Frontal cortex (tissue), 4 donors: ENCODE measurements at places on chromosomes 12 and 14. TPM values are rescaled to one million over a fixed set of nuclear protein-coding genes. Genes with fewer than 3 reads are reported as not detected.
A peak's percentile ranks its signal among the peaks of the same experiment; 100 is the strongest.

- no peak for DNase-seq
Measured at GRCh38 chr12:9449181-9449580, 158.5 kb downstream of the KLRB1 start.

- DNase-seq, result no peak
Measured at GRCh38 chr12:124768452-124769162, 95.1 kb downstream of the SCARB1 start.

- no peak for DNase-seq
Measured at GRCh38 chr12:40171501-40171900, 53.3 kb upstream of the LRRK2 start.

- no peak for DNase-seq
Measured at GRCh38 chr14:63701606-63702299, 26.1 kb downstream of the SGPP1 start.

- DNase-seq, result no peak
Measured at GRCh38 chr12:131620520-131620919, 90.4 kb upstream of the SFSWAP start.

- DNase-seq, result no peak
Measured at GRCh38 chr14:60002819-60003492, 83.0 kb downstream of the LRRC9 start.

GRCh38 chr12:6416596-6416995 lies 28.2 kb upstream of the CD27 start:
- DNase-seq, result no peak

- DNase-seq, result no peak
Measured at GRCh38 chr14:55800156-55800785, 220.3 kb downstream of the KTN1 start.

GRCh38 chr12:51938726-51939125 lies 12.8 kb upstream of the ACVR1B start:
- DNase-seq, result no peak

DNA sequence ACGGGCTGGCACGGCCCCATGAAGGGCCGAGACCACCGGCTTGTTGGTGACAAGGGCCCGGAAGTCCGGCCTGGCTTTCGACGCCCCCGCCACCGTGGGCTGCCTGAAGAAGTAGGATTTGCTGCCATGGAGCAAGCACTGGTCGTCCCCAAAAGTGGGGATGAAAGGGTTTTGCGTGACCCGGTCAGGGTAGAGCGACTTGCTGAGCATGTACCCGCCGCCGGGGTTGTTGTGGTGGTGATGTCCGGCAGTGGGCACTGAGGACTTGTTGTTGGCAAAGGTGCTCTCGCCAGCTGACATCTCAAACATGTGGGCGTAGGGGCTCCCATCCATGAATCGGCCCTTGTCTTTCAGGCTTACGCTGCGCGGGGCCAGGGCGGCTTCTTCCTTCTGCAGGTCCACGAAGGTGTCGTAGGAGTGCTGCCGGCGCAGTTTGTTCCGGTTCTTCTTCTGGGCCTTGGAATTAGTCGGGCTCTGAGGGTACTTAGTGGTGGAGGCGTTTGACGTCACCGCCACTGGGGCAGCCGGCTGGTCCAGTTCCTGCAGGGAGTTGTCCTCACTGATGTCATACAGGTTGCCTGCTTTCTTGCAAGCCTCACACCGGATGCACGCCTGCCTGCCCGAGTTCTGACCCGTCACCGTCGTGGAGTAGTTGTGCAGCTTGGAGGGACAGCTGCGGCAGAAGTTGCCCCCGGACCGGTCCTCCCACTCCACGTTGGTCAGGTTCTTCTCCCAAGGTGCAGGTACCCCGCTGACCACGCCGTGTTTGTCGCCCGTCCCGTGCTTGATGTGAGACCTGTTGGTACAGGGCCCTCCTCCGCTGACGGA lies 366.6 kb downstream of the EMP1 start:
- DNase-seq, result no peak

DNA sequence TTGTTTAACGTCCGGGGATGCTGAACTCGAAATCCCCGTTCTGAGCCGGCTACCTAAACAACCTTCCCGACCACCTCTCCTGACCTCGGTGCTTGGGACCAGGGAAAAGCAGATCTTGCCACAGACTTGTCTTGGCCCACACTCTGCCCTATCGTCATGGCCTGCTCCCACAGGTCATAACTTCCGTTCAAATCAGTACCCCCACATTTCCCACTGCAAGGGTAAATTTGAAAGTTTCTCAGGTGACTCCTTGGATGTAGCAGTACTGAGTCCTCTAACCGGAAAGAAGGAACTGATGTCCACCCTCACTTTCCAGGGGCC lies 612 bp upstream of the RBM23 start:
- no peak for DNase-seq

- no peak for DNase-seq
Measured at GRCh38 chr14:27553790-27554189, 956.0 kb upstream of the NOVA1 start.

GRCh38 chr14:104660597-104660996 lies 28.8 kb upstream of the INF2 start:
- DNase-seq, result no peak

DNA sequence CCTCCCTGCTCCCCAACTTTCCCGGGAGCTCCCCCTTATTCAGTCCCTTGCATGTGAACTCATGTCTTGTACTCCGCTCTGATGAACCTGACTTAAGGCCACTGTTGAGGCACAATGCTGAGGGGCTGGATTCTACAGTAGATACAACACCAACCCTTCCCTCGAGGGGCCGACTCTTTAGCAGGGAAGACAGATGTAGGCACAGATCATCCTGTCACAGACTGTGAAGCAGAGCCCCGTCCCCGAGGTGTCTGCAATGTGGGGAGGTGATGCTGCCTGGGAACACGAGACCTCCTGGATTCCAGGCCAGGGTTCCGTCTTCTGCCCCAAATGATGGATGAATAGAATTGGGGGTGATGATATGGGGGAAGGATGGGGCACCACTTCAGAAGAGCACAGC lies 175.1 kb downstream of the CHST11 start:
- no peak for DNase-seq

- no peak for DNase-seq
Measured at GRCh38 chr12:96241846-96242256, 47.7 kb downstream of the ELK3 start.

DNA sequence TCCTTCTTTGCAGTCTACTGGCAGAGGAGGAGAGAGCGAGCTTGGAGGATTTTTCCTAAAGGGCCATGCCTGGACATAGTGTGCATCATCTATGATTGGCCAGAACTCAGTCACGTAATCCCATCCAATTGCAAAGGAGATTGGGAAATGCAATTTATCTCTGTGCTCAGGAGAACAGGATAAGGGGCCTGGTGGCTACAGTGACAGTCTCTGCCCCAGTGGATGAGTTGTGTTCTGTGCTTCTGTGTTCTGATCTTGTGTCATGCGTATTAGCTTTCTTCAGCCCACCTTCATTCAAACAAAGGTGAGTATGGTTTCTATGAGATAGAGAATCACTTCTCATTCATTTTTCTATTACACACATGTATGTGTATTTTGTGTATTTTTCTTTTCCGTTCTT lies 144.3 kb downstream of the NRXN3 start:
- no peak for DNase-seq

DNA sequence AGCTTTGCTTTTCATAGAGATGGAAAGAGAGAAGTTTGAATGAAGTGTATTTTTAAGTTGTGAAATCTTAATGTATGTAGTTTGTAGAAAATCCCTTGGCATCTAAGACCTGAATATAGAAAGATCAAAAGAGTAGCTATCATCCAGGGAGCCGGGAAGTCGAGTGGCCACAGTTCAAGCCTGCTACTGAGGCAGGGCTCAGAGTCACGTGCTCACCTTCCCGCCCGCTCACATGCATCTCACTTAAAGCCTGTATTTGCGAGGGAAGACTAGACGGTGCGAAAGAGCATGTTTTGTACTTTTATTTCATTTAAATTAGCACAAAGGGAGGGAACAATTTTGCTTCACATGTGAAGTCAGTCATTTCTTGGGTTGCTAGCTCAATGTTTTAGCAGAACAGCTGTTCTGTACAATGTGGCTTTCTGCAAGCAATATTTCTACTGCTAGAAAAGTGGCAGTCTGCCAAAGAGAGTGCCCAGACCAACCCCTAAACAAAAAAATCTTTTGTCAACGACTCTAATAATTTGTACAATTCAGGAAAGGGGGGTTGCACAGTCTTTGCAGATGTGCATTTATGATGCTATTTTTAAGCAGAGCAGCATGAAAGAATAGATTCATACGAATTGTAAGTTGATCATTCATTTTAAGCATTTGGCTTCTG lies 290.7 kb downstream of the NPAS3 start:
- peak; percentile 28 for DNase-seq

GRCh38 chr14:89288114-89288513 lies 128.9 kb downstream of the FOXN3 start:
- no peak for DNase-seq

Gene CCDC63
- not detected for total RNA-seq

Gene RGS6
- 4.9 TPM for total RNA-seq

Gene C12orf56
- 0.41 TPM for total RNA-seq

Gene ESYT1
- 26.5 TPM for total RNA-seq

Gene NKX2-1
- total RNA-seq, result 0.82 TPM
